ENCODE measurements at places on chromosomes 13 and 19. TPM values are rescaled to one million over a fixed set of nuclear protein-coding genes. Genes with fewer than 3 reads are reported as not detected.

DNA sequence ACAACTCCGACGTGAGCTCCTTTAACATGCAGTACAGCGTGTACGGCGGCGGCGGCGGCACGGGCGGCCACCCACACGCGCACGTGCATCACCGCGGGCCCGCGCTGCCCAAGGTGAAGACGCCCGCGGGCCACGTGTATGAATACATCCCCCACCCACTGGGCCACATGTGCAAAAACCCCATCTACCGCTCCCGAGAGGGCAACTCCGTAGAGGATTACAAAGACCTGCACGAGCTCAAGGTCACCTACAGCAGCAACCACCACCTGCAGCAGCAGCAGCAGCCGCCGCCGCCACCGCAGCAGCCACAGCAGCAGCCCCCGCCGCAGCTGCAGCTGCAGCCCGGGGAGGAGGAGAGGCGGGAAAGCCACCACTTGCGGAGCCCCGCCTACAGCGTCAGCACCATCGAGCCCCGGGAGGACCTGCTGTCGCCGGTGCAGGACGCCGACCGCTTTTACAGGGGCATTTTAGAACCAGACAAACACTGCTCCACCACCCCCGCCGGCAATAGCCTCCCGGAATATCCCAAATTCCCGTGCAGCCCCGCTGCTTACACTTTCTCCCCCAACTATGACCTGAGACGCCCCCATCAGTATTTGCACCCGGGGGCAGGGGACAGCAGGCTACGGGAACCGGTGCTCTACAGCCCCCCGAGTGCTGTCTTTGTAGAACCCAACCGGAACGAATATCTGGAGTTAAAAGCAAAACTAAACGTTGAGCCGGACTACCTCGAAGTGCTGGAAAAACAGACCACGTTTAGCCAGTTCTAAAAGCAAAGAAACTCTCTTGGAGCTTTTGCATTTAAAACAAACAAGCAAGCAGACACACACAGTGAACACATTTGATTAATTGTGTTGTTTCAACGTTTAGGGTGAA lies 6.6 kb downstream of the SLITRK5 start:
- DNase-seq, result no peak

GRCh38 chr19:49103331-49104085 lies 10.7 kb upstream of the LIN7B start:
- DNase-seq, result no peak

GRCh38 chr19:37999309-38000213 lies 92.6 kb downstream of the SIPA1L3 start:
- DNase-seq, result no peak

GRCh38 chr13:31166591-31166990 lies 4.9 kb upstream of the HSPH1 start:
- DNase-seq, result no peak

- DNase-seq, result no peak
Measured at GRCh38 chr19:15422296-15423075, 3.7 kb upstream of the AKAP8L start.

- no peak for DNase-seq
Measured at GRCh38 chr13:21800837-21801616, 130.2 kb downstream of the FGF9 start.

DNA sequence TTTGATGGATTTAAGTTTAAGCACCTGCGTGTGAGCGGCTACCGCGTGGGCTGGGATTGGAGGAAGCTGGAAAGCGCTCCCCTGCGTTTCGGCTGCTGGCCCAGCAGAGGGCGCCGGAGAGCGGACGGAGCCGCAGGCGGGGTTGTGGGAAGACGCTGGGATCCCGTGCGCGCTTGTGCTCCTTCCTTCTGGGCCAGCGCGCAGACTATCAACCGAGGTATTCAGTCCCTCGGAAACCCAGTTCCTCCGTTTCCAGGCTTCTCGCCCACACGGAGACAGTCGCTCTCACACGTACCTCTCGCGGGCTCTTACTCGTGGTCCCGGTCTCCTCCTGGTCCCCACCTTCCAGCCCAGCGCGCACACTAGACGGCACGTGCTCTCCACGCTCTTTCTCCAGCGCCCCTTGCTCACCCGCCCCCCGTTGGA lies 28.8 kb downstream of the EPN1 start:
- DNase-seq, result no peak

GRCh38 chr13:105952233-105952972 lies 583.1 kb downstream of the EFNB2 start:
- DNase-seq, result no peak

GRCh38 chr19:13959962-13960862 lies 7.9 kb downstream of the DCAF15 start:
- DNase-seq, result no peak

- DNase-seq, result peak; percentile 26
Measured at GRCh38 chr19:5340637-5341447, at the start of gene PTPRS. PTPRS (minus strand) TSS chr19:5340812; CDS start chr19:5286140, 54,672 bp downstream.

GRCh38 chr19:19997656-19998268 lies 41.5 kb downstream of the ZNF682 start:
- peak; percentile 27 for DNase-seq

GRCh38 chr13:42544246-42544926 lies 29.6 kb upstream of the TNFSF11 start:
- no peak for DNase-seq

- no peak for DNase-seq
Measured at GRCh38 chr13:67048084-67048820, 181.9 kb downstream of the PCDH9 start.

DNA sequence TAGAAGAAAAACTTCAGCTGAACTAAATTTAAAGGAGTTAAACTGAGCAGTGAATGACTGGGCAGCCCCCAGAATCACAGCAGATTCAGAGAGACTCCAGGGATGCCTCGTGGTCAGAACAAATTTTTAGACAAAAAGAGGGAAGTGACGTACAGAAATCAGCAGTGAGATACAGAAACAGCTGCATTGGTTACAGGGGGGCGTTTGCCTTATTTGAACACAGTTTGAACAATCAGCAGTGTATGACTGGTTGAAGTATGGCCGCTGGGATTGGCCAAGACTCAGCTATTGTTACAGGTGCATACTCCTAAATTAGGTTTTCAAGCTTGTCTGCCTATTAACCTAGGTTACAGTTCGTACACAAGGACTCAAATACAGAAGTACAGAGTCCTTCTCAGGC lies 2.2 kb upstream of the SPRYD7 start:
- DNase-seq, result no peak

DNA sequence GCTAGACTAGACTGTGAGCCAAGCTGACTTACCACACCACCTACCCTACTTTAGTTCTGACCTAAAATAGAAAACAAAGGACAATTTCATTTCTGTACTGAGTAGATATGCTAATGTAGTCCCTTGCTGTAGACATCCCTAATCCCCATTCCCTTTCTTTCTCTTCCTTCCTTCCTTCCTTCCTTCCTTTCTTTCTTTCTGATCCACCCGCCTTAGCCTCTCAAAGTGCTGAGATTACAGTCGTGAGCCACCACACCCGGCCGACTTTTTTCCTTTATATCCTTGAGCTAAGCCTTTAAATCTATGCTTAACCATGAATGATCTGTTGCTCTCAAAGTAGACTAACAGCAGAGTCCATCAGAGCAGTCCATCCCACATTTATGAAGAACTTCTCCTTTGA lies 465.0 kb downstream of the SLITRK6 start:
- no peak for DNase-seq

DNA sequence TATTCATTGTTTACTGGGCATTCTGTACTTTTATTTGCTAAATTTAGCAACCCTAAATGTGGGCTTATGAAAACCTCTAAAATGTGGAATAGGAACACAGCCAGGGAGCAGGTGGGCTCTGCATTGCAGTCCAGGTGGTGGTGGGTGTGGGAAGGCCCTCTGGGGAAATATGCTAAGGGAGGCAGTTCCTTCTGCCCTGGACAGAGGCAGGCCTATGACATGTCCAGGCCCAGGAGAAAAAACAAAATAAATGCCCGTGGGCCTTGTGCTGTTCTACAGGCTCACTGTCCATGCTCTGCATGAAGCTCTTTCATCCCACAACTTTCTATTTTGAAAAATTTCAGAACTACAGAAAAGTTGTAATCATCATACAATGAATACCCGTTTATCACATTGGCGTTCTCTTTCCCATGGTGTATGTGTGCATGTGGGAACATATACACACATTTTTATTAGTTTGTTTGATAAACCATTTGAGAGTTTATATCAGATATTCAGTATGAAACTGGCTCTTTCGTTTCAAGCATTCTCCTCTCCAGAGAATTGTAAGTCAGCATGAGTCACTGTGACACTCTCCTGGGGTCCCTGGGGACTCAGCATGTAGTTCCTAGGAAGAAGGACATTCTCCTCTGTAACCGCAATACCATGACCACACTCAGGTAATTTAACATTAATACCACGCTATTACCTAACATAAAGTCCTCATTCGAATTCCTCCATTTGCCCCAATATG lies 505.3 kb downstream of the COG6 start:
- no peak for DNase-seq

GRCh38 chr13:30341815-30342570 lies 34.6 kb upstream of the KATNAL1 start:
- no peak for DNase-seq

- DNase-seq, result no peak
Measured at GRCh38 chr13:106859533-106859904, 291.6 kb upstream of the ARGLU1 start.

DNA sequence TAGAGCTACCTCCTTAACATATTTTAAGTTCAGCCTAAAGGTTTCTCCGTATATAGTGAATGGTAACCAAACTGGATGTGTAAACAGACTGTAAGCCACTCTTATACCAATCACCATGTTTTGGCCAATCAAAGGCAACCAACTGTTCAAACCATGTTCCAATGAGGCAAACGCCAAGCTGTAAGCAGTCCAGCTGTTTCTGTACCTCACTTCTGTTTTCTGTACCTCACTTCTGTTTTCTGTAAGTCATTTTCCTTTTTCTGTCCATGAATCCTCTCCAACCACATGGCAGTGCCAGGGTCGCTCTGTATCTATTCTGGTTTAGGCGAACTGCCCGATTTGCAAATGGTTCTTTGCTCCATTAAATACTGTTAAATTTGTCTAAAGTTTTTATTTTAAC lies 24.4 kb downstream of the COMMD6 start:
- DNase-seq, result no peak

DNA sequence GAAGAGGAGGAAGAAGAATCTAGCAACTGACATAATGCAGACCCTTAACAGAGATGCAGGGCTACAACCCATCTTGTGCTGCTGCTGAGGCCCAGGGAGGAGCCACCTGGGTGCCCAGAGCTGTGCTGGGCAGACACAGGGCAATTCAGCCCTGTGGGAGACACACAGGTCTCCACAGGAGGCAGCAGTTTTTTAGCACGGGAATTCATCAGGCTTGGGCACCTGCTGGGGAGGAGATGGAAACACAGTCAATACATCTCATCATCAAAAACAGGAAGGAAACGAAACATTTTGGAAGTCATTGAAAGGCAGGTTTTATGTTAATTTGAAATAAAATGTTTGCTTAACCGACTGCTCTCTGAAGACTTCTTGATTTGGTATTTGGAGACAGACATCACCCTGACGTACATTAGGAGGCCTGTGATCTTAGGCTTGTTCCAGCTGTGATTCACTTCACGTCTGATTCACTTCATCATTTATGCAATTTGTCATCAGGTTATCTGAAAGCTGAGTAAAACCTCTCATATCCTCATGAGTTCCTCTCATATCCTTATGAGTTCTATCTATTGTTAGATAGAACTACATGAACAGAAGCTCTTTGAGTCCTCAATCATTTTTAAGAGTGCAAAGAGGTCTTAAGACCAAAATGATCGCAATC lies 77.4 kb downstream of the CYSLTR2 start:
- DNase-seq, result no peak

DNA sequence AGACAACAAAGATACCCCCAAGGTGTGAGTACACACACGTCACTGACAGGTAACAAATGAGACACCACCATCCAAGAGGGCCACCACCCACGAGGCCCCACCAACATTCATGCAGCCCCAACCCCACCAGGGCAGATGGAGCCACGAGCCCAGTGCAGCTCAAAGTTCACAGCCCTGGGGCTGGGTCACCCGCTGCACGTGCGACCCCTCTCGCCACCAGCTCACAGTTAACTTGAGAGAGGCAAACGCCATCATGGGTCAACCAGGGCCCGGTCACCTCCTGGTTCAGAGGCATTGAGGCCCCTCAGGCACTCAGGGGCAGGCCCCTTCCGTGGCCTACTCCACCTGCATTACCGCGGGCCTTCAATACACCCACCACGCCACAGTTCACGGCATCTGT lies 49.8 kb downstream of the EPS15L1 start:
- DNase-seq, result no peak

- DNase-seq, result no peak
Measured at GRCh38 chr13:57631596-57632275, at the start of gene PCDH17. PCDH17 (plus strand) TSS chr13:57631744; CDS start chr13:57632547, 803 bp downstream.

GRCh38 chr13:44649104-44649428 lies 72.9 kb upstream of the TSC22D1 start:
- DNase-seq, result no peak

GRCh38 chr13:100235311-100235901 lies 146.5 kb downstream of the PCCA start:
- DNase-seq, result no peak

DNA sequence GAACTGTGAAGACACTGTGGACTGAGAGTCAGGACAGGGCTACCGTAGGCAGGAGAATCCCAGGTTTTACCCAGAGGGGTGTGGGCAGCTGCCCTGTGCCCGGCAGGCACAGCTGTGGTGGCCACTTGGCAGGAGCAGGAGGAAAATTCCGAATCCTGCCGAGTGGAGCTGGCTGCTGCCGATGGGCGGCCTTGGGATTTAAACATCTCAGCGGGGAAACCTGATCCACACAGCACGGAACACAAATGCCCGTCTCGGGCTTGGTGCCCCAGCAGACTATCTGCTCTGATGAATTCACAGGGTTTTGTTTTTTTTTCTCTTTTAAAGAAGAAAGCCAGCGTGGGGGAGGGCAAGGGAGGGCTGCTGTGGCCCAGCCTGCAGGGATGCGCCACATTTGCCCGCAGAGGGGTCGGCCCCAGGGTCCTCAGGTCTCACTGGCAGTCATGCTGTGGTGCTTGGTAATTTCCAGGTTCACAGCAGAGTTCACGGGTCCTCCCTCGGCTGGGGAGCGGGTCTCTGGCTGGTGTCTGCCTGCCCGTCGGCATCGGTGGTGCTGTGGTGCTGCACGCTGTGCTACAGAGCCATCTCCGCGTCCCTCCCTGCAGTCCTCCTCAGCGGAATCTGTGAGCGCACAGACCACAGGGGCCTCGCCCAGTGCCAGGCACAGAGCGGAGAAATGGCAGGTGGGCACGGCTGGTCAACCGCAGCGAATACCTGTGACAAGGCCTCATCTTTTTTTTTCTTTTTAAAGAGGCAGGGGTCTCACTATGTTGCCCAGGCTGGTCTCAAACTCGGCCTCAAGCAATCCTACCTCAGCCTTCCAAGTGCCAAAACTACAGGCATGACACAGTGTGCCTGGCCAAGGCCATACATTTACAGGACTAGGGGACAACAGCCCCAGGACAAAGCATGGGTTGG lies 28.1 kb downstream of the MPND start:
- DNase-seq, result no peak

GRCh38 chr13:31890946-31891345 lies 140.6 kb upstream of the FRY start:
- no peak for DNase-seq

GRCh38 chr13:35378939-35379338 lies 97.5 kb downstream of the MAB21L1 start:
- no peak for DNase-seq

The AP1M2 gene
- 8.2 TPM for total RNA-seq

The OR10H2 gene
- not detected for total RNA-seq

The THSD8 gene
- total RNA-seq, result not detected

The COX6B2 gene
- not detected for total RNA-seq

The GRIK5 gene
- total RNA-seq, result 1.2 TPM

The C19orf18 gene
- 0.96 TPM for total RNA-seq

The ZNF266 gene
- 25.0 TPM for total RNA-seq

The SLC6A16 gene
- 1.4 TPM for total RNA-seq

The SLC44A2 gene
- total RNA-seq, result 68.6 TPM

The C19orf53 gene
- 135 TPM for total RNA-seq

The PHF11 gene
- total RNA-seq, result 54.2 TPM

The SLC10A2 gene
- not detected for total RNA-seq

The ESD gene
- total RNA-seq, result 120 TPM

Measured in omental fat pad (tissue), 4 donors.